Activated CD4-positive, alpha-beta memory T cell treated with anti-CD3 and anti-CD28 coated beads, Interleukin-2, amount 10 ng/mL, durations not matched to agents 7 days and 5 days (primary cell): ENCODE measurements at places on chromosomes 3 and 15. TPM values are rescaled to one million over a fixed set of nuclear protein-coding genes. Genes with fewer than 3 reads are reported as not detected.

- no peaks in the 10 kb centered on the region for H3K36me3 ChIP-seq
- no peak overlapping the region for H3K4me3 ChIP-seq
- no peaks in the 10 kb centered on the region for H3K4me1 ChIP-seq
- H3K27ac ChIP-seq: no peak overlapping the region
- DNase-seq: no peak
Observed at GRCh38 chr3:24315356-24315755, 179.3 kb downstream of the THRB start.

GRCh38 chr3:188415196-188415595, 261.2 kb downstream of the LPP start:
- no peaks in the 10 kb centered on the region for H3K27me3 ChIP-seq
- peaks cover 7% of the 10 kb centered on the region for H3K36me3 ChIP-seq
- no peak overlapping the region for H3K4me3 ChIP-seq
- no peak for DNase-seq
- H3K4me1 ChIP-seq: peaks cover 10% of the 10 kb centered on the region

Gene THRB
- total RNA-seq: not detected

DNA sequence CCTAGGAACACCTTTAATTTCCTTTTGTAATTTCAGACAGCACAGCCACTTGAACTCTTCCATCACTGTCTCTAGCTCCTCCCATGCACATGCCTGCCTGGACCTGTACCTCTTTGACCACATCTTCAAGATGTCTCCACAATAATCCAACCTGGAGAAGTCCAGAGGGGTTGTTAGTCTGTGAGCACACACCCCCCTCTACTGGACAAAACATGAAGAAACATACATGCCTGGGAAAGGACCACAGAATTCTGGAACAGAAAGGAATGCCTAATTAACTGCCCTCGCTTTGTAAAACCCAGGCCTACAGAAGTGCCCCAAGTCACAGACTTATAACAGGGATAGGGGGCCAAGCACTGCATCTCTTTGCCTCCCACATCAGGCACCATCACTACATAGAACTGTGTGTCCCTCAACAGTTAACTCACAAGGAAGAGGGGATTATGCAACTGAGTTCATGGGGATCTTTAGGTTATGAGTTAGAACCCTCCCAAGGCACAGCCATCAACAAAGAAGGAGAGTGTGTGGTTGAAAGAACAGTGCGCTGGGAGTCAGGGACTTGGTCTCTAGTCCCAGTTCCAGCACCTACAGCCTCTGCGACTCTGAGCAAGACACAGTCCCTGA, 61.7 kb downstream of the FMN1 start:
- no peaks in the 10 kb centered on the region for H3K27me3 ChIP-seq
- H3K4me1 ChIP-seq: no peaks in the 10 kb centered on the region
- H3K27ac ChIP-seq: no peak overlapping the region
- H3K36me3 ChIP-seq: no peaks in the 10 kb centered on the region
- no peak overlapping the region for H3K4me3 ChIP-seq

DNA sequence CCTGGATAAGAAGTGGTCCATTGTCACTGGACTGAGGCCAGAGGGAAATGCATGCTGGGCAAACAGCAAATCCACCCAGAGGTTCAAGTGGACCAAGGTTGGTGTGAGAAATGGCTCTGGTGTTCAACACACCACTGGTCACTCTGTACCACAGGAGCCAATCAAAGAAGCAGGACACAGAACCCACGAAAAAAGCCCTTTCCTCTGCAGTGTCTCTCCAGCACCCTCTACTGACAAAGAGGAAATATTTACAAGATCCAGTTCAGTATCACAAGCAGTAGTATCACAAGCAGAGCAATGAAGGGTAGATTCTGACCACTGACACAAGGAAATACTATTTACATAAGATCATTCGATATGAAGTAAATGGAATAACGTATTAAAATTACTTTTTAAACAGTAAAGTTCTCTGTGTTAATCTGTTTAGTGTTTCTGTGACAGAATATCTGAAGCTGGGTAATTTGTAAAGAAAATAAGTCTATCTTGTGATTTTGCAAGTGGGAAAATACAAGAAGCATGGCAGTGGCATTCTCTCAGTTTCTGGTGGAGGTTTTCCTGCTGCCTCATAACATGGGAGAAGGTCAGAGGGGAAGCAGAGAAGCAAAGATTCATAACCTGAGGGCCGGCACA, 390.7 kb downstream of the EFHB start:
- H3K27me3 ChIP-seq: no peaks in the 10 kb centered on the region
- H3K36me3 ChIP-seq: no peaks in the 10 kb centered on the region
- H3K4me1 ChIP-seq: no peaks in the 10 kb centered on the region

DNA sequence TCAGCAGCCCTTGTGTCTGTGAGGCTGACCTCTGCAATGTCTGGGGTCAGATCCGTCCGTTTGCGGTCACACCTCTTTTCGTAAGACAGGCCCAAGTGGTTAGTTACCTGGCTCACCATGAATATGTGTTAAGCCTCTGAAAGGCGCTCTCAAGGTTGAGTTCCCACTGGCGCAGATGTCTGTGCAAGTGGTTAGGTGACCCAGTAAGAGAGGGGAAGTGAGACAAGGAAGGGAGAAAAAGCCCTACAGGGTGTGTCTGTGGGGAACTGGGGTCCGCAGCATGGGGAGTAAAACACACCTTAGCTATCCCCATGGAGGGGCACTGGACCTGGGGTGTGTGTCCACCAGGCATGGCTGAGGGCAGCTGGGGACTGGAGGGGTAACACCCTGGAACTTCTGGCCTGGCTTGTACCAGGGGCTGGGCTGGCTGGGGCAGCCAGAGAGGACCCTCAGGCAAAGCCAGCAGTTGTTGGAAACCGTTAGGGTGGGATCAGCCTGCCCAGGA, 391.6 kb upstream of the PROK2 start:
- peaks cover 30% of the 10 kb centered on the region for H3K27me3 ChIP-seq
- no peak for DNase-seq
- H3K36me3 ChIP-seq: no peaks in the 10 kb centered on the region
- H3K4me1 ChIP-seq: peaks cover 8% of the 10 kb centered on the region
- no peak overlapping the region for H3K27ac ChIP-seq
- H3K4me3 ChIP-seq: no peak overlapping the region

GRCh38 chr15:97168704-97169475, 791.6 kb upstream of the ARRDC4 start:
- H3K27ac ChIP-seq: no peak overlapping the region
- H3K4me1 ChIP-seq: no peaks in the 10 kb centered on the region
- no peak overlapping the region for H3K4me3 ChIP-seq
- H3K27me3 ChIP-seq: no peaks in the 10 kb centered on the region

DNA sequence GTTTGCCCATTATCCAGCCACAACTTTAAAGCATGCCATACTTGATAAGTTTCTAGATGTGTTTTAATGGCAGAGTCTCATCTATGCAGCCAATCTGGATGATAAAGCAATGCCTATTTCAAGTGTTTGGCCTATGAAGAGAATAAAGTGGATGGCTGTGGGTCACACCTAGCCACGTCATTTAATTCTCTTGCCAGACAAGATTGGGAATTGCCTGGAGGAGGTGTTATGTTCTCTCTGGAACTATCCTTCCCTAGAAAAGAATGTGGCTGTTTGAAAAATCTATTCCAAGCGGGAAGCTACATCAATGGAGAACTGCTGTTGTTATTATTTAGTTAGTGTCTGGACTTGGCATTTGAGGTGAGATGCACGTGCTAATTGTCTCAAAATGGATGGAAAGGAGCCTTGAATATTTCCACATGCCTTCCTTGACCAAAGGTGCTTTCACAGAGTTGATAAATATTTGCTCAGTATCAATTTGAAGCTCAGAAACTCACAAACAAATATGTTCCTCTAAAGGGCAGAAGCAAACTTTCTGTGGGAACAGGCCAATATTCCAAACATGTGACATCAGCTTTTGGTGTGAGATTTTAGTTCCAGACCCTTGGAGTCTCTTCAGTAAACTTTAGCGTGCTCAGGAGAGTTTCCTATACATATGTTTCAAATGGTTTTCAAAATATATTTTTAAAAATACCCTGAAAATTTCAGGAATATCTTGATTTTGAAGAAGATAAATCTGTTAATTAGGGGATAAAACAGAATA, 510.6 kb upstream of the SGO1 start:
- no peaks in the 10 kb centered on the region for H3K4me1 ChIP-seq
- H3K36me3 ChIP-seq: no peaks in the 10 kb centered on the region
- no peak overlapping the region for H3K27ac ChIP-seq
- H3K27me3 ChIP-seq: no peaks in the 10 kb centered on the region

- H3K36me3 ChIP-seq: no peaks in the 10 kb centered on the region
- peaks cover 2% of the 10 kb centered on the region for H3K27me3 ChIP-seq
- H3K27ac ChIP-seq: no peak overlapping the region
- H3K4me3 ChIP-seq: no peak overlapping the region
Observed at GRCh38 chr3:155978324-155978723, 107.9 kb downstream of the GMPS start.

Gene STARD9
- 8.2 TPM for total RNA-seq

- no peak for DNase-seq
- H3K4me3 ChIP-seq: no peak overlapping the region
- H3K4me1 ChIP-seq: peaks cover 2% of the 10 kb centered on the region
- H3K27me3 ChIP-seq: peaks cover 20% of the 10 kb centered on the region
- H3K27ac ChIP-seq: no peak overlapping the region
Observed at GRCh38 chr3:40715551-40715950, 190.8 kb downstream of the ZNF621 start.

DNA sequence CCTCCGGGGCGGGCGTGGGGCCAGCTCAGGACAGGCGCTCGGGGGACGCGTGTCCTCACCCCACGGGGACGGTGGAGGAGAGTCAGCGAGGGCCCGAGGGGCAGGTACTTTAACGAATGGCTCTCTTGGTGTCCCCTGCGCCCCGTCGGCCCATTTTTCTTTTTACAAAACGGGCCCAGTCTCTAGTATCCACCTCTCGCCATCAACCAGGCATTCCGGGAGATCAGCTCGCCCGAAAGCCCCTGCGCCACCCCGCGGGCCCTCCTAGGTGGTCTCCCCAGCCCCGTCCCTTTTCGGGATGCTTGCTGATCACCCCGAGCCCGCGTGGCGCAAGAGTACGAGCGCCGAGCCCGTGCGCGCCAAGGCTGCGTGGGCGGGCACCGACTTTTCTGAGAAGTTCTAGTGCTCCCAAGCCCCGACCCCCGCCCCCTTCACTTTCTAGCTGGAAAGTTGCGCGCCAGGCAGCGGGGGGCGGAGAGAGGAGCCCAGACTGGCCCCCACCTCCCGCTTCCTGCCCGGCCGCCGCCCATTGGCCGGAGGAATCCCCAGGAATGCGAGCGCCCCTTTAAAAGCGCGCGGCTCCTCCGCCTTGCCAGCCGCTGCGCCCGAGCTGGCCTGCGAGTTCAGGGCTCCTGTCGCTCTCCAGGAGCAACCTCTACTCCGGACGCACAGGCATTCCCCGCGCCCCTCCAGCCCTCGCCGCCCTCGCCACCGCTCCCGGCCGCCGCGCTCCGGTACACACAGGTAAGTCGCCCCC, at the start of gene THBS1:
TSS of gene THBS1 (plus strand) at position 595 of the 757 bp plus-strand sequence. CDS start 779 bp downstream, outside the sequence.
- no peak for DNase-seq
- H3K4me1 ChIP-seq: peaks cover 18% of the 10 kb centered on the region
- H3K27ac ChIP-seq: no peak within 1 kb of the TSS
- no peaks in the 10 kb centered on the region for H3K36me3 ChIP-seq
- H3K4me3 ChIP-seq: peak within 1 kb of the TSS; percentile 43
- peaks cover 56% of the 10 kb centered on the region for H3K27me3 ChIP-seq

- H3K4me1 ChIP-seq: no peaks in the 10 kb centered on the region
- peaks cover 9% of the 10 kb centered on the region for H3K27me3 ChIP-seq
- no peaks in the 10 kb centered on the region for H3K36me3 ChIP-seq
- no peak for DNase-seq
Observed at GRCh38 chr3:160929595-160929994, 173.6 kb downstream of the PPM1L start.

DNA sequence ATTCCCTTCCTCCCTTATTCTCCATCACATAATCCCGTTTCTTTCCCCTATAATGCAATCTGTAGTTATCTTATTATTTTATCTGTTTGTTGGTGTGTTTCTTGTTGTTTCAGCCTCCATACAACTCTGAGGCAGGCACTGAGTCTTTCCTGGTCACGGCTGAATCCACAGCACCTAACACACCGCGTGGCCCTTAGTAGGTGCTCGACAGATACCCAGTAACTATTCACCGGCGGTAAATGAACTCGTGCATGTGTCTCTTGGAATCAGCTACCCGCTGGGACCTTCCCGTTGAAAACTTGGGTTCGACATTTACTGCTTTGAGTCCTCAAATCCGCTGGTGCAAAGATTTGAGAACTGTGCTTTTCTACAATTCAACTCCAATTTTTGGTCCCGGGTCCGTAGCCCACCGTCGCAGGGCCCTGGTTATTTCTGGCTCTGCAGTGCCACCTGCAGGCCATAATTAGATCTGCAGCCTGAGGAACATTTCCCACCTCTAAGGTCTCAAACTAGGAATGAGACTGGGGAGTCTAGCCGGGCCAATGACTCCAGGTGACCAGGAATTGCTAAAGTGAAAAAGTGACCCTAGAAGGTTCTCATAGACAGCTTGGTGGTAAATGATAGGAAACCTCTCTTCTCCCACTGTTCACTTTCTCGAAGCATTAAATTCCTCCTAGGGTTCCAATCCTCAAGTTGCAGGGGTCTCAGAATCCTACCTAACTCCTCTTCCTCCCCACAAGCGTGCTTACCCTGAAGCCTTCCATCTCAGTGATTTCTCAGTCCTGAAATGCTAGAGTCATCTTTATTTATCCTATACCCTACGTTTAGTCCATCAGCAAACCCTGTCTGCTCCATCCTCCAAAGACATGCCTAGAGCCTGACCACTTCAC, 40.0 kb upstream of the TRH start:
- no peak overlapping the region for H3K27ac ChIP-seq
- peaks cover 3% of the 10 kb centered on the region for H3K27me3 ChIP-seq
- H3K36me3 ChIP-seq: peaks cover 3% of the 10 kb centered on the region
- no peak overlapping the region for H3K4me3 ChIP-seq
- peak; percentile 25 for DNase-seq

DNA sequence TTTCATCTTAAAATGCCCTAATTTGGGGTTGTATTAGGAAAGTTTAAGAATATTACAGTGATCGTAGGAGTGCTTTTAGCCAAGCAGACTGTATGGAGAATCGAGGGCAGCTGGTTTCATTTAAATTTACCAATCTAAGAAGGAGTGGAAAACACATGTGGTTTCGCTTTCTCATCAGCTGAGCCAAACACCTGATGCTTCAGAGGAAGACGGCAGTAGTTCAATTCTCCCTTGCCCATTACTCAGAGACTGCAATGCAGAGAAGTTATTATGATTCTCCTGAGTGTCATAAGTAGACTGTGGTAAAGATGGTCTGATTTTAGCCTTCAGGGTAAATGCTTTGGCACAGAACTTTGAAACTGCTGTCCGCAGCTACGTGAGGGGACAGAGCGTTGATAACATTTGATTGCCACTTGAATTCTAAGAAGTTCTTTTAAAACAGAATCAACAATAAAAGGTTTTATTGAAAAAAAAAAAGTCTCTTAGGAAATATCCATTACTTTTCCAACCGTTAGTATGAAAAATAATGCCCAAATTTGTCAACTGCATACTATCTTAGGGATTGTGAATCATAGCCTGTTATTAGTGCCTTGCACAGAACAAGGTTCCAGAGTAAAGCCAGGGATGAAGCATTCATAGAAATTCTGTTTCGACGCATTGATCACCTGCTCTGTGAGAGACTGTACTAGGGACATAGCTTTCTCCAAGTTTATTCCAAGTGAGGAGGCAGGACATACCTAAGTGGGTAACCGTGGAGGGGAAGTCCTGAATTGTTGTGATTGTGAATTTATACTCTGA, 25.6 kb downstream of the LYSMD4 start:
- peak; percentile 40 for DNase-seq
- H3K4me3 ChIP-seq: peak overlapping the region; percentile 49
- peaks cover 42% of the 10 kb centered on the region for H3K4me1 ChIP-seq
- H3K27me3 ChIP-seq: no peaks in the 10 kb centered on the region
- peaks cover 13% of the 10 kb centered on the region for H3K36me3 ChIP-seq

- H3K27ac ChIP-seq: no peak overlapping the region
- H3K4me3 ChIP-seq: no peak overlapping the region
- no peak for DNase-seq
- peaks cover 26% of the 10 kb centered on the region for H3K36me3 ChIP-seq
Observed at GRCh38 chr3:66486646-66487045, 14.2 kb downstream of the LRIG1 start.

GRCh38 chr3:171441381-171441780, 18.8 kb downstream of the TNIK start:
- no peak overlapping the region for H3K4me3 ChIP-seq
- H3K27me3 ChIP-seq: no peaks in the 10 kb centered on the region
- no peak overlapping the region for H3K27ac ChIP-seq
- H3K36me3 ChIP-seq: peaks cover 30% of the 10 kb centered on the region
